ENCODE measurements at places on chromosomes 4 and X.

DNA sequence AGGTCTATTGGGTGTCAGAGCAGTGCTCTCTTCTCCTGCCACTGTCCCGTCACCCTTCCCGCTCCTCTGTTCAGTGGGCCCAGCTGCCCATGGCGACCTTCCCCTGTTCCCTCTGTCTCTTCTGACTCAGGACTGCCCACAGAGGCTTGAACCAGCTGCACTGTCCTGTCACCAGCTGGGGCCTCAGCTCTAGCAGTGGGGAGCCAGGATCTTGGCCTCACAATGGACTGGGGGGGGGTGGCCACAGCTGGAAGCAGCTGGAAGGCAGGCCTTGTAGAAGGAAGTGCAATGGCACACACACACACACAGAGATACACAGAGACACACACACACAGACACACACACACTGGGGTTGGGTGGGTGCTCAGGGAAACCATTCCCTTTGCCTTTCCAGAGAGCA, 114.0 kb upstream of the PJA1 start:
- DNase-seq: no peak

DNA sequence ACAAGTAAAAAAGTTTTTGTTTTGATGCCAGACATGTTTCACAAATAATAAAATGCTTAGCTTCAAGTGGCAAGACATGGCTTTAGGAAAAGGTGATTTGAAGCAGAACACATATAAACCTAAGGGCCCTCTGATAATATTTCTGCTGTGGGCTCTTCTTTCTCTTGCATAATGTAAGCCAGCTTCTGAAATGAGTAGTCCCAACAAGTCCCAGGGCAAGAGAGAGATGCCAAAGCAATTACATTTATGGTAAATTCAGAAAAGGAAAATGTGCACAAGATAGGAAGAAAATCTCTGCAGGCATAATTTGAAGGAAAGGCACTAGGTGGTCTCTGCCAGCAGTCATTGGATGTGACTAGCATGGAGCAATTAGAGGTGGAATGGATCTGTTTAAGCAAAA, 170.8 kb upstream of the GALNT7 start:
- no peak for DNase-seq

- DNase-seq: no peak
These were observed 65.2 kb upstream of the SLC7A11 start for GRCh38 chr4:138307319-138307718.

DNA sequence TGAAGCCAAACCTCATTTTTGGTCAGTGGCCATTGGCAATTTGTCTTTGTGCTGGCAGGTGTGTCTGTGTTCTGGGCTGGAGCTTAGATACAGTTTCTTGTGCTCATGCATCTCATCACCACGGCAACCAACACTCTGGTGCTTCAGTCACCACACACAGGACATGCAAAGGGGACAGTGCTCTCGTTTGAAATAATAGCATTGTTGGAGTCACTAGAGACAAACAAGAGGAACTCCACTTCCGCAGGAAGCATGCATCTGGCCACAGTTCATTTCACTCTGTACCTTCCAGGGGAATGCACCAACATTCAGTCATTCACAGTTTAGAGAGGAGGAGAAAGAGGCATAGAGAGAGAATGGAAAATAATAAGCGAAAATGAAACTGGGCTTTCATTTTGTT, 267.4 kb downstream of the ANK2 start:
- no peak for DNase-seq

DNA sequence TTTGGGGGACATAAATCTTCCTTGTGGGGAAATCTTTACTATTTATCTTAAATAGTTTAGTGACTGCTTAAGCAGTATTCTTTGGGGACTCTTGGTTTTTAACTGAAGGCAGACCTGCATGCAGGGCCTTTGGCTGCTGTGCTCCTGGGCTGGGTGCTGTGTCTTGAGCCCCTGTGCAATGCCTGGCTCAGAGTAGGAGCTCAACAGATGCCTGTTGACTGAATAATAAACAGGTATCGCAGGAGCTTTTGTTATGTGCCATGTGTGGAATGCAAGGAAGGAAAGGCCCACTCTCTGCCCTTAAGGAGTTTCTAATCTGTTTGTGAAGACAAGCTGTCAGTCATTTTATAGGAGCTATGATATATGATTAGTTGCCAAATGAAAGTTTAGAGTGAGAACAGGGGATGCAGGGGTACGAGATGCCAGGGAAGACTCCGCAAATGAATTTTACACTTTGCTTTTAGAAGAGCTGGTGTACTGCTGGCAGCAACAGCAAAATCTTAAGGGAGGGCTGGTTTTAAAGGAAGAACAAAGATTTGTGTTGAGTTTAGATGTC, 6.7 kb downstream of the GAB1 start:
- no peak for DNase-seq

GRCh38 chr4:8821151-8821950, 50.3 kb downstream of the HMX1 start:
- DNase-seq: peak; percentile 71

DNA sequence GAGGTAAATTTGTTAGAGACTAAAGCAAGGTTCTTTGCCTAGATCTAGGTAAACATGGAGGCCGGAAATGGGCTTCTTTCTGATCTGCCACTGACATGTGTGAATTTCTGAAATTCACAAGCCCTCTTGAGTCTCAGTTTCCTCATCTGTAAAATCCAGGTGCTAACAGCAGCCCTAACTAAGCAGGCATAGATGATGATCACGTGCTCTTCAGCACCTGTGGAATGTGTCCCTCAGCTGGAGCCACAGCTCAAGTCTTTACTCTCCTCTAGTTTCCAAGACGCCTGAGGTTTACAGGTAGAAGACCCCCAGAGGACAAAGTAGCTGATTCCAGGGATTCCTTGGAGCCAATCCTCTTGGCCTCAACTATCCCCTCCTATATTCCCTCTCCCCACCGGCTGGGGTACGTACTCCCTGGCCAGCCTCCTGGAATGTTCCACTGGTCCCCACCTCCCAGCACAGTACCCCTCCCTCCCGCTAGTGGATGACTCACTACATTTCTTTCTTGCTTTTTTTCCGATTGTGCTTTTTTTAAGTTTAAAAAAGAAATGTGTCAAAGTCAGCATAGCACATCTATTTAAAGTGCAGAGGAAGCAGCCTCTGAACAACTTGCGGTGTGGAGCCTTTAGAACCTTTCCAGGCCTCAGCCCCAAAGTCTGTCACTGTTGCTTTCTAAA, 98.4 kb downstream of the PHKA2 start:
- DNase-seq: no peak

DNA sequence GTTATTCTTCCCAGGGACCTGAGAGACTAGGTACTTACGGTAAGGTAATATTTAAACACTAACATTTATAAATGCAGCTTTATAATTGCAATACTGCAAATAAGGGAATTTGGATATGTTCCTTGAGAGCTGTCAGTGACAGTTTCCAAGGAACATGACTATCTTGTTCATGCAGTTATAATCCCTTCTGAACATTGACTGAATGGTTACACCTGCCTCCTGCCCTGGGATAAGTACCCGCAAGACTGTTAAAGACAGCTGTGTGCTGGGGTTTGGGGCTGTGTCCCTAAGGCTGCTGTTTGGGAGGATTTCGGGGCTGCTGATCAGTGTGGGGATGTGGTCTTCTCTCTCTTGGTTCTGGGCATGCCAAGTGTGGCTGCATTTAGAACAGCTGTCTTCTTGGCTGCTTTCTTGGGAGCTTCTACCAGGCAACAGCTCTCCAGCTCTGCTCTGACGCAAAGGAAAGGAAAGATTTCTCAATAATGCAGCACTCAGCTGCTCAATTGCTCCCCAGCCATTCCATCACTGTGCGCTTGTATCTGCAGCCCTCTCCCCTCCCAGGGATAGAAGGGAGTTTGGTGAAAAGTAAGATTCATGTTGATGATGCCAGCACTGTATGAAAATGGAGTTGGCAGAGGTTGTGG, 298.8 kb upstream of the TAPT1 start:
- DNase-seq: no peak

DNA sequence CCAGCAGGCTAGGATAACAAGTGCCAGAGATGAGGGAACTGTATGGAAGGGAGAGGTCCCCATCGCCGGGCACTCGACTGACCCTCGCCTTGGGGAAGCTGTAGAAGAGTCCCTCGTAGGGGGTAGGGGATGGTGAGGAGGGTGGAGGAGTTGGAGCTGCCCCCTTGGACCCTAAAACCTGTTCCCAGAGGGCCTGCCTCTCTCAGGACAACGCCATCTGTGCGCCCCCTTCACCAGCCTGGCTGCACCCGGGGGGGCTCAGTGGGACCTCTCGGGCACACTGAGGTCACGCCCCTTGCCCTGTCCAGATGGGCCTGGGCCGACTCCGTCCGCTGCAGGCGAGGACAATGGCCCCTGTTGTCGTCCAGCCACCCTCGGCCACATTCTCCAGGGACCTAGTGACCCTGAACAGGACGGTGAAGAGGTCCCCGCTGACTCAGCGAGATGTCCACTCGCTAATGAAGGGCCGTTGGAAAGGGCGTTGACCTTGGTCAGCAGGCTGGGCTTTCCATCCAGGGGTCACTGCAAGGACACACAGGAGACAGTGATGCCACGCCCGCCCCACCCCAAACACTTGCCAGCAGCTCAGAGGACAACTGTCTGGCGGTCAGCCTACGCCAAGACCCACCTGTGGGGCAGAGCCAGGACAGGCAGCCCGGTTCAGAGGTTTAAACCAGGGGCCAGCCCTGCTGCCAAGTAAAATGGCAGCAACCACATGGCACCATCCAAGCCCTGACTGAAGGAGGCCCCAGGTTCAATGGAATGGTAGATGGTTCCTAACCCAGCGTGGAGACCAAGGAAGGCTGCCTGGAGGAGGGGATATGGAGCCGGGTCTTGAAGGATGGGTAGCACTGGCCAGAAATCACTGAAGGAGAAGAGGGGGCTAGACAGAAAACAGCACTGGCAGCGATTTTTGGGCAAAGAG, 51.2 kb downstream of the HMX1 start:
- DNase-seq: peak; percentile 60

DNA sequence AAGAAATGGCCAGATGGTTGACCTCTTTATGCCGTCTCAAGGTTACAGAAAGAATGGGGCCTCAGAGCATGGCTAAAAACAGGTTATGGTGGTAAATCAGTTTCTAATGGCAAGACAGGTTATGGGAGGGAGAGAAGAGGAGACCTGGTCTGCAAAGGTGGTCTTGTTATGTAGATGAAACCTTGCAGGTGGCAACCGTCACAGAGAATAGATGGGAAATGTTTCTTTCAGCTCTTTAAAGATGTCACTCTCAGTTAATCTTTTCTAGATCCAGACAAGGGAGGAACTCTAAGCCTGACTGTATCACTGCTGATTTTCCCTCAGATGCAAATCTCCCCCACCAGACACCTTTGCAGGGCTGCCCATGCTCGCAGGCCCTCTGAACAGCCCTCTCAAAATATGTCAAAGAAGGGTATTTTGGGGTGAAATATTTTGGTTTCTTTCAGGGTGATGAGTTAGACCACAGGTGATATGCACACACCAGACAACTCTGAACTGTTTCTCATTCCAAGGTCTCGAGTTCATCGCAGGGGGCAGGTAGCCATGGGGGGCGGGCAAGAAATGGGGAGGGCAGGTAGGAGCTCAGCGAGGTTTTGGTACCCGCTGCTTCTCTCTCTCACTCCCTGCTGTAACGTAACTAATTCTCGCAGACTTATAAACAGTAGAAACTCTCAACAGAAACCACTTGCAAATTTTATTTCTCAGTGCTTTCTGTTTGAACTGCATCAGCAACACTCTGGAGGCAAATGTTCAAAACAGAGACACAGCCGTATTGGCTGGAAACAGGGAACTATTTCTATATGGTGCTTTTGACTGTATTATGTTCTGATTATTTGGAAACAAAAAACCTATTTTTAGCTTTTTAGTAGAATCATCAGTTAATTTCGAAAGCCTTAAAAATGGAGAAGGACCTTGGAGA, 32.4 kb downstream of the CASP3 start:
- DNase-seq: no peak

DNA sequence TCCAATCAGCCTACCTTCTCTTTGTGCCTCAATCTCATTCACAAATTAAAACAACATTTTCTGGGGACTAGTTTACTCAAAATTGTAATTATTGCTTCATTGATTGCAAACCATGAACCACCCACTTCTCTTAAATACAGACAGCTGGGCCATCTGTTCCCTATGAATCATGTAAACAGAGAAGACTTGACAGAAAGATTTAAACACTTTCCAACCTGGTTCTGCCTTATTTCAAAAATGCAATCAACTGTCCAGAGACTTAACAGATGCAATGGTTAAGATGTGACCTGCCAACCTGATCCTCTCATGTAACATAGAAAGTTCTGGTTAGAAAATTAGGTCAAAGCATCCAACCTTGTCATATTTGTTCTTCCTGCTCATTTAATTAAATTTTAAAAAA, 20.8 kb upstream of the SERTM2 start:
- no peak for DNase-seq

DNA sequence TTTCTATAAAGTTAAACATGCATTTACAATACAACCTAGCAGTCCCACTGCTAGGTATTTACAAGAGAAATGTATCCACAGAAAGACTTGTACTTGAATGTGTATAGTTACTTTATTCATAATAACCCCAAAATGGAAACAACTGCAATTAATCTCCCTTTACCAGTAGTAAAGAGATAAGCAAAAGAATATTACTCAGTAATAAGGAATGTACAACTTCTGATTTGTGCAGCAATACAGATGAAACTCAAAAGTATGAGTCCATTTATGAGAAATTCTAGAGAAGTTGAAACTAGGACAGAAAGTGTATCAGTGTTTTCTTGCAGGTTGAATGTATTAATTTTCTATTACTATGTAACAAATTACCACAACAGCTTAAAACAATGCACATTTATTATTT, 15.2 kb downstream of the USP53 start:
- no peak for DNase-seq

GRCh38 chrX:53088136-53088974, 5.6 kb upstream of the KANTR start:
- no peak for DNase-seq

GRCh38 chrX:110435196-110435595, 76.5 kb downstream of the RTL9 start:
- no peak for DNase-seq

DNA sequence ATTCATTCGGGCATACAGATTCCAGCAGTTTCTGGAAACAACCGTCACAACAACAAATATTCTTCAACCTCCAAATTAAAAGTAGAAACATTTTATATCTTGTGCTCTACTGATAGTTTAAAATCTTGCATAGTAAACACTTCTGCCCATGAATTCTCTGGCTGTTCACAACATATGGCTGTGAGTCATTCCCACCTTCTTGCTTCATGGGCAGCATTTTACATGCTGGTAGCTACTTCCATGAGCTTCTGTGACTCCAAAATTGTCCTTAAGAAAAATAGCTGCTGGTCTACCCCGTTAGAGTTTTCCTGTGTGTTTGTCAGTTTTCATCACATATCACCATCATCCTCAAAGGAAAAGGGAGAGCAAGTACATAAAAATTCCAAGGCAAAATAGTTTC, 22.7 kb downstream of the PNPLA4 start:
- no peak for DNase-seq

DNA sequence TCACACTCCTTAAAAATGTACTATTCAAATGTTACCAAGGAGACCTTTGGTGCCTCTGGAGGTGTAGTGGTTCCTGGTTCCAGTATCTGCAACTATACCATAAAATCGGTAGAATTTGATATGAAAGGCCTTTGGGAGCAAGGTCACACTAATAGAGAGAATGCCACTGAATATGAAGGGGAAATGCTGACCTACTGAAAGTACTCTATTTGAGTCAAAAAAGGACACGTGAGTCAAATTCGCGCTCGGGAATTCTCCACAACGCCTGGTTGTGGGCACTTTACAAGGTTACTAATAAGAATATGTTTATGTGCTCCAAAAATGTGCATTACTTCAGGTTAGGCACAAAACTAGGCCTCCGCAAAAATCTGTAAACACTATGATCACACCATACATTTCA, 39.5 kb upstream of the RELL1 start:
- no peak for DNase-seq

GRCh38 chr4:171668403-171668802, 144.8 kb upstream of the GALNTL6 start:
- no peak for DNase-seq

GRCh38 chrX:49071877-49072711, 1.7 kb downstream of the PRAF2 start:
- no peak for DNase-seq
